ENCODE measurements at places on chromosomes 12 and 14.

DNA sequence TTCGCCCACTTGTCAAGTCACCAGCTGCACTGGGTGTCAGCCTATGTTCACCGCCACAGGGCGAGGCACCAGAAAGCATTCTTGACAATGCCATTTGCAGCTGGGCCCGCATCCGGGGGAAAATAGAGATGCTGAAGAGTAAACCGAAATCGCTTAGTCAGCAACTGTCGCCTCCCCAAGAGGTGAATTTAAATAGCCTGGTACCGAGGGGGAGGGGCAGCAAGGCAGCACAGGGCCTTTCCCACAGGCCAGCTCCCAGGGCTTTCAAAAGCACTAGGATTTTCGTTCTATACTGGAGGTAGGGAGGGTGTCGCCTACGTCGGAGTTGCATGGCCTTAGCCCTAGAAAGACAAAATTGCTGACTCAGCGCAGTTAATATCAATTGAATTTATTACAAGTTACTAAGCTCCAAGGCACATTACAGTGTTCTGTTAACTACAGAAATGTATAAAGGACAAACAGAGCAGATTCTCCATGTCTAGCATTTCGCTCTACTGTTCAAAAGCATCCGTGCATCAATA lies 4.3 kb downstream of the IRF2BPL start:
- peak; percentile 96 for DNase-seq

- DNase-seq: no peak
Observed at GRCh38 chr12:1862973-1863372, 42.6 kb downstream of the LRTM2 start.

DNA sequence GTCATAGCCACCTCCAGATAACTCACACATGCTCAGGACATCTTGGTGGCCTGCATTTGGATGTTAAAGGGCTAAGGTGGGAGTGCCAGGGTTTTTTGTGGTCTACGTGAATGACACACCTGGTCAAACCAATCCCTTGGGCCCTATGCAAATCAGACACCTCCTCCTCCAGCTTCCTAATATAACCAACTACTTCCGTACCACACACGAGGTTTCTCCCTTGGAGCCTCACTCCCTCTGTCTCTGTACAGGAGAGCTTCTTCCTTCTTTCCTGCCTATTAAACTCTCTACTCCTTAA lies 19.6 kb downstream of the APOBEC1 start:
- DNase-seq: no peak

- DNase-seq: no peak
Observed at GRCh38 chr14:87271331-87271730, 721.7 kb downstream of the GALC start.

DNA sequence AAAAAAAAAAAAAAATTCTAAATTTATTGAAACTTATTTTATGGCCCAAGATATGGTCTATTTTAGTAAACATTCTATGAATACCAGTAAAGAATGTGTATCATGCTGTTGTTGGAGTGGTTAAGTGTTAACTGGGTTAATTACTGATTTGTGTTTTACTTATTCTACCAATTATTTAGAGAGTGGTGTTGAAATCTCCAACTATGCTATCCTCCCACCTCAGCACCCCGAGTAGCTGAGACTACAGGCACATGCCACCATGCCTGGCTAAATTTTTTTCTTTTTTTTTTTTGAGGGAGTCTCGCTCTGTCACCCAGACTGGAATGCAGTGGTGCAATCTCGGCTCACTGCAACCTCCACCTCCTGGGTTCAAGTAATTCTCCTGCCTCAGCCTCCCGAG lies 72.2 kb downstream of the R3HDM2 start:
- DNase-seq: no peak

DNA sequence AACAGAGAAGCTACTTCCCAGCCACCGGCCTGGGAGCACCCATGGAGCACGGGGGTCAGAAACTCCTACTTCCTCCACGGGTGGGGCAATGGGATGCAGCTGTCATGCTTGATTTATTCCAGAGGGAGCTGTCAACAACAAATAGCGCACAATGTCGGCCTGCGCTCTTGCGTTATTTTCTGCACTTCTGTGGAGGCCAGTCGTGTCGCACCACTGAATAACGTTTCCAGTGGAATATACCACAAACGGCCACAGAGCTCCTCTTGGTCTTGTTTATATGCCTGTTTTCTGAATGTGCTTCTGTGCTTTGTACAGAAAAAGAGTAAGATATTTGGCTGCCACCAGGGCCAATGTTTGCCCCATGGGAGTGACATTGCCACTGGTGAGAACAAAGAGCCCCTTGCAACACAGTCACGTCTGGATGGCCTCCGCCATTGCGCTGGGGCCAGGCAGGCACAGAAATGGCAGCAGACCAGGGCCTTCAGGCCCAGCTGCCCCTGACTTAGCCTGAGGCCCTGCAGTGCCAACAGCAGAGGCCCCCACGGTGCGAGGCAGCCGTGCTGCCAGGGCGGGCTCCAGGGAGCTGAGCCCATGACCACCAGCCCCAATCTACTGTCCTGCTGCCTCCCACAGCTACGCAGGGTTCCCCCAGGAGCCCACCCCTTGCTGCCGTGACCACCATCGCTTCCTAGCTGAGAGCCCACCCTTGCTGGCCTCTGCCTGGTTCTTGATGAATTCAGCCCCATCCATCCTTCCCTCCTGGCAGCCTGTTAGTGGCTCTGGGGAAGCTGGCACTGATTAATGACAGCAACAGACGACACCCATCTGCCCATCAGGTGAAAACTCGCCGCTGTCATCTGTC lies 28.9 kb upstream of the TMEM179 start:
- DNase-seq: no peak

DNA sequence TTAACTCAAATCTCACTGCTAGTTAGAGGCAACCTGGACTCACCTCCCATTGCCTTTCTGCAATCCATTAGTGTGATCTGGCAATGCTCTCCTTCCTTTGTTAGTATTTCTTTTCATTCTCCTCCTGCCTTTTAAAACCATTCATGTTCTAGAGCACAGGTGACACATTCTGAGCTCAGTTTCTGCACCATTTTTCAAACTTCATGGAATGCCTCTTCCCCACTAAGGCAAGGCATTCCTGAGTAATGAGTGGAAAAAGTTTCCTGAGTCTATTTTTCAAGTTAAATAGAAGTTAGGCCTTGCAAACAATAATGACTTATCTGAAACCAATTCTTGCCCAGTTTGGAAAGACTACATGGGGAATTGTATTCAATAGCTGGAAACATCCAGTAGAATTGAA lies 1001.8 kb downstream of the BCL11B start:
- DNase-seq: no peak

GRCh38 chr14:72104011-72104613 lies 171.9 kb downstream of the RGS6 start:
- no peak for DNase-seq

DNA sequence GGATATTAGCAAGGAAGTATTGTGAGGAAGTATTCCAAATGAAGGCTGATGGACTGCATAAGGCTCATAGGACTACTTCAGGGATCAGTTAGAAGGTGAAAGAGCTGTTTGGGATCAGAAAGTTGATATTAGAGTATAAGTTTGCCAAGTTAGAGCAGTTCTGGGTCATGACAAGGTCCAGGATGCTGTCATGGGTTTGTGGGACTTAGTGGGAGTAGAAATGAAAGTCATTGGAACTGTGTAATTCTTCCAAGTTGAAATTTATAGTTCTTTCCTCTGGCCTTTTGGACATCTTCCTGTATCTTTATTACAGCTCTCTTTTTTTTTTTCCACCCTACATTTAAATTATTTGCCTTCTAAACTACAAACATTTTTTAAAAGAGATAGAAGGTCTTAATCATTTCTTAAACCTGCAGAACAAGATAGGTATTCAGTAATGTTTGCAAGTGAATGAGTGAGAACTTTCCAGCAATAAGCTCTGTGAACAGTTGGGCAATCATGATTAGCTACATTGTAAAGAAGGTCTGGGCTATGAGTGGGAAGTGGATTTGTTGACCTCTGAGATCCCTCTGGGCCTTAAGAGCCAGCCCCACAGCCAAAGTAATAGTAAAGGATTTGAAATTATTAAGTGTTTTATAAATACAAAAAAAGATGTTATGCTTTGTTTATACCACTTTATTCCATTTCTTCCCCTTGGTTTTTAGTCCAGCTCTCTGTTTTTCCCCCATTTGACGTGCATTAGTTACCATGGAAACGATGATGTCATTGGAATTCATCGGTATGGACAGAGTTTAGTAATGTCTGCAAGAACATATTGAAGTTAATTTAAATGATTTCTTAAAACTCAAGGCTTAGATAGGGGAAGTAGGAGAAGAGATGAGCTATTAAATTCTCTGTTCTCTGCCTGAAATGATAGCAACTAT lies 247.9 kb upstream of the ARHGAP5 start:
- no peak for DNase-seq

GRCh38 chr12:59240048-59240447 lies 319.7 kb upstream of the LRIG3 start:
- no peak for DNase-seq

DNA sequence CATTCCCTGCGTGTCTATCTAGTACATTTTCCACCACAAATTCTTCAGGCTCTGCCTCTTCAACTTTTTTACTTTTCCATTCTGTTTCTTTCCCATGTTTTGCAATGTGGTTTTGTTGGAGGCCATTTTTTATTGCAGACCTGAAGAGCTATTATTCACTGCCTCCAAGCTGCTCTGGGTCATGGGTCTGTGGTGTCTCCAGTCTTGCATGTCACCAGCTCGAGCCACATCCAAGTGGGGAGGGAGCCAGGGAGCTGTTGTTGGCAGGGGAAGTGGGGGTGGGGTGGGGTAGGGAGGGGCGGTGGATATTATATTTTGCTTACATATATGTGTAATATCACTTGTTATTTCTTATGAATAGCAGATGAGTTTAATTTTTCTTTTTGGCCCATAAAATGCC lies 69.1 kb downstream of the VEZT start:
- no peak for DNase-seq

- no peak for DNase-seq
Observed at GRCh38 chr14:53786045-53786444, 170.6 kb downstream of the BMP4 start.

GRCh38 chr14:38012056-38012455 lies 195.6 kb upstream of the SSTR1 start:
- DNase-seq: no peak

DNA sequence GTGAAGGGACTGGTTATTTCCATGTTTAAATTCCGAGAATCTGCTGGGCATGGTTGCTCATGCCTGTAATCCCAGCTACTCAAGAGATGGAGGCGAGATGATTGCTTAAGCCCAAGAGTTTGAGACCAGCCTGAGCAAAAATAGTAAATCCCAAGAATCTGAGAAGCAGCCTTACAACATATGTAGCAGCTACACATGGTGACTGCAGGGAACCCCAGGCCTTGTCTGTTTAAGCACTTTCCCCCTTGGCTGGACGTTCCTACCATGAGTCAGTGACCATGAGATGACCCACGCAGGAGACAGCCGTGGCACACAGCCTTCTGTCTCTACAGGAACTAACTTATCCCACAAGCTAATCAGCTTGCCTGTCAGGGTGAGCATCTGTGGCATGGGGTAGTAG lies 5.5 kb upstream of the SLC24A4 start:
- no peak for DNase-seq

- DNase-seq: no peak
Observed at GRCh38 chr12:47636908-47637780, 68.7 kb downstream of the RPAP3 start.

GRCh38 chr12:1559676-1560091 lies 34.7 kb downstream of the FBXL14 start:
- DNase-seq: peak; percentile 96

GRCh38 chr12:68482014-68482413 lies 128.7 kb upstream of the RAP1B start:
- no peak for DNase-seq

DNA sequence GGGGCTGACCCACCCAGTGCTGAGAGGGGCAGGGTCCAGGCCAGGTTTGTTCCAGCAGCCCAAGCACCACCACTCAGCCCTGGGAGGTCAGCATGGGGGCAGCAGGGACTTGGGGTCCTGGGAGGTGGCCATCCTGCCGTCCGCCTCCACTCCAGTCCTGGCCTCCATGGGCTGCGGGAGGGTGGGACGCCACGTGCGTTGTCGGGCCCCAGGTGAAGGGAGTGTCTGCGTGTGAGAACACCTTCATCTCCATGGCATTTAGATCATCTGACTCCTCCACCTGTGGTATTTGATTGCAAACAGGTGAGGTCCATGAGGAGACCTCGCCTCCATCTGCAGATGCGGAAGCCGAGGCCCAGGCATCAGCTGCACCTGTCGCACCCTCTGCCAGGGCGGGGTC lies 44.1 kb downstream of the FBRSL1 start:
- DNase-seq: no peak

DNA sequence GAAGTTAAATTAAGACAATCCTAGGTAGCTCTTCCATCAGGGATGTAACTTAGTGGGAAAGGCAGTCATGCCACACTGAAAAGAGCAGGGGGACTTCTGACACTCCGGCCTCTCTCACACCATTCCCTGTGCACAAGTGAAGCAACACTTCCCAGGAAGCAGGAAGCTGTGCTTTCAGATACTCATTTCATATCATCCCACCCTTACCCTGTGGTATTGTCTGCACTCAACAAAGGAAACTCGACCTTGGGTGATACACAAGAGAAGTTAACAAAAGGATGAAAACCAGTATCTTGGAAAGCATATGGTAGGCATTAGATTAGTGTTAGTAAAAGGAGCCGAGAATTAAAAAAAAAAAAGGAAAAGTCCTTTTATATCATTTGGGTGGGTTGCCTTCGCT lies 61.3 kb upstream of the MDM1 start:
- DNase-seq: no peak

GRCh38 chr12:67578976-67579661 lies 69.4 kb upstream of the DYRK2 start:
- no peak for DNase-seq

- no peak for DNase-seq
Observed at GRCh38 chr14:64752909-64753308, 48.7 kb downstream of the PLEKHG3 start.

- no peak for DNase-seq
Observed at GRCh38 chr12:116247377-116247776, 30.1 kb downstream of the MED13L start.

- DNase-seq: no peak
Observed at GRCh38 chr12:30440826-30441602, 254.7 kb downstream of the IPO8 start.

GRCh38 chr12:55392032-55392795 lies 8.1 kb upstream of the OR6C65 start:
- no peak for DNase-seq

- no peak for DNase-seq
Observed at GRCh38 chr14:99586761-99587459, 17.1 kb downstream of the CCDC85C start.

DNA sequence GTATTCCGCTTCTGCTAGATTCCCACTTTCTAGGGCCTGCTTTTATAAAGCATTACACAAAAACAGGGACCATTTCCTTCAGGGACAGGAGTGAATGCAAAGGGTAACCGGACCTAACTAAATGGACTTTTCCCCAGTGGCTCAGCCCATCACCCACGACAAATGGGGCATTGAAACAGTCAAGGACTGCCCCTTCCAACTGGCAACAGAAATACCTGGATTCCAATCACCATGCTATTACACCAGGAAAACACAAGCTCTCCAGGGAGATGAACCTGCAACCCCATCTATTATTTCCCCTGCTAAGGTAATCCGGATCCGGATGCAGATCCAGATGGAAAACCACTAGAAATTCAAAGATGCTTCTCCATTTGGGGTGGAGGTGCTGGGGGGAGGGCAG lies 1.0 kb downstream of the MPHOSPH9 start:
- DNase-seq: peak; percentile 72

All from NCI-H1417 (cell line).